ENCODE measurements at places on chromosomes 1 and 21.

GRCh38 chr1:42153624-42154023 is 414 bp downstream of the GUCA2B start:
- DNase-seq: no peak

DNA sequence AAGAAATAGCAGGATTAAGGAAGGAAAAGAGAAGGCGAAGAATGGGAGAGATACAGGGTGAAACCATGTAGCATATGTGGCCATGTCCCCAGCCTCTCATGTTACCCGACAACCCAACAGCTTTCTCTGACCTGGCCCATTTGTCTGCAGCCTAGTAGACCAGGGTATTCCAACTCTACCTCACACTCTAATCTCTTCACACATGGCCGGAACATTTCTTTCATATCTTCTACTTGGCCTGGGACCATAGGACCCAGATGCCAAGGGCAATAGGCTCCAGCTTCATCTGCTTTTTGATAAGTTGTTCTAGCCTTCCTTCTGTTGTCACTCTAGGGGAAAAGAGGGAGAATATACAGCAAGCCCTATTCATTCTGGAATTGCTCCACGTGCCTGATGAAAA is 95.0 kb upstream of the DPT start:
- DNase-seq: no peak

DNA sequence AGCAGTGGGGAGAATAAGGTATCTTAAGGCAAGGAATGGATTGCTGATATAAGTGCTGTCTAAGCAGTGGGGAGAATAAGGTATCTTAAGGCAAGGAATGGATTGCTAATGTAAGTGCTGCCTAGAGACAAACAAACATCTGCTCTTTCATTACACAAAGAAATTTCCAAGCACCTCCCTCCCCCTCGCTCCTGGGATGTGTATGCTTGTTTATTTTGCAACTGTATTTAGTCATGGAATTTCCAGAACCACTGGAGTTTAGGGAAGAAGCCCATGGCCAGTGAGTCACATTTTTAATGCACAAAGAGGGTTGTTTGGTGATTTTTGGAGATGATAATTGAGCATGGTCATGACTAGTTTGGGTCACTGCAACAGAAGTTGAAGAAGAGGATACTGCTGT is 21.5 kb downstream of the PDPN start:
- no peak for DNase-seq

DNA sequence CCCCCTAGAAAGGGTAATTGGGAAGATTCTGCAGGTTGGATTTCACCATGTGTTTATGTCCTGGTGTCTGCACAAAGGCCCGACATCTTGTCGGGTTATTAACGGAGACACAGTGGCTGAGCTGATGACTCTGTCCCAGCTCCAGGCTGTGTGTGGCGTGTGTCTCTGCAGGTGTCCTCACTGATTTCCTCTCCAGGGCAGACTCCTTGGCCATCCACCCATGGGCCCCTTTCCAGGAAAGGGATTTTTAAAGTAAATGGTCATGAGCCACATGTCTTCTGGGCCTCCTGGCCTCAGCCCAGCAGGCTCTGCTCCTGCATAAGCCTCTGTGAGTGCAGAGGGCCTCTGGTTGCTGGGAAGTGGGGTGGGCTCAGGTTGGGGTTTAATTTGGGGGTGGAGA is 418.7 kb upstream of the VAMP3 start:
- no peak for DNase-seq

- DNase-seq: no peak
These were observed 250.8 kb upstream of the FGGY start for GRCh38 chr1:59046134-59046533.

DNA sequence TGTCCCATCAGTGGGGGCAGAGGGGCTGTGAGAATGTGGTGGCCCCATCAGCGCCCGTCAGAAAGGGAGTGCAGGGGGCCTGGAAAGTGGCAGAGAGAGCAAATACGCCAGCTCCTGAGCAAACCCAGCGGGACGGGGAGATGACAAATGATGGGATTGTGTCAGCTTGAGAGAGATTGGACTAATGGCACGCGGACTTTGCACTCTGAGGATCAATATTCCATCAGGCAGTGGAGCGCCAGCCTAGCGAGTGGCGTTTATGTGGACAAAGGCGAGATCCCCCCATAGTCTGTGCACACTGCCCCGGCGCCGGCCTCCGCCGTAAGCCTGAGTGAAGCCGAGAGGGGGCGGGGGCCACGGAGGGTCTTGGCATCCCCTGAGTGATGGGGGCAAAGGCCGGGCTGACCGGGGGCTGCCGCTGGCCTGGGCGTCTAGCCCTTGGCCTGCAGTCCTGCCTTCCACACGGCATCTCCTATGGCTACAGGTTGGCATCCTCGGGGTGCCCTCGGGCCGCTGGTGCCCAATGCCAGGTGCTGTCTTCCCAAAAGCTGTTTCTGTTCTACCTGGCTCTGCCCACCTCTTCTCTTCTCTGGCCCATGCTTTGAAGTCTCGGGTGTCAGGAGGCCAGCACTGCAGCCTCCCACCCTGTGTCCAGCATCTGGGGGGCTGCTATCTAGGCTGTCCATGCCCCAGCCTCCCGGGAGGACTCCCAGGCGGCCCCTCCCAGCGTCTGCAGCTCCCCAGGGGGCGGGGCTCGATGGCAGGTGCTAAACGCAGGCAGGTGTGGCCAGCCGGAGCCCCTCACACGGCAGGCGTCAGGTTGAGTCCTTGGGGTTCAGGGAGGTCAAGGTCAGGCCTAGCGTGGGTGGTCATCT is 46.5 kb downstream of the PRDM16 start:
- DNase-seq: no peak

DNA sequence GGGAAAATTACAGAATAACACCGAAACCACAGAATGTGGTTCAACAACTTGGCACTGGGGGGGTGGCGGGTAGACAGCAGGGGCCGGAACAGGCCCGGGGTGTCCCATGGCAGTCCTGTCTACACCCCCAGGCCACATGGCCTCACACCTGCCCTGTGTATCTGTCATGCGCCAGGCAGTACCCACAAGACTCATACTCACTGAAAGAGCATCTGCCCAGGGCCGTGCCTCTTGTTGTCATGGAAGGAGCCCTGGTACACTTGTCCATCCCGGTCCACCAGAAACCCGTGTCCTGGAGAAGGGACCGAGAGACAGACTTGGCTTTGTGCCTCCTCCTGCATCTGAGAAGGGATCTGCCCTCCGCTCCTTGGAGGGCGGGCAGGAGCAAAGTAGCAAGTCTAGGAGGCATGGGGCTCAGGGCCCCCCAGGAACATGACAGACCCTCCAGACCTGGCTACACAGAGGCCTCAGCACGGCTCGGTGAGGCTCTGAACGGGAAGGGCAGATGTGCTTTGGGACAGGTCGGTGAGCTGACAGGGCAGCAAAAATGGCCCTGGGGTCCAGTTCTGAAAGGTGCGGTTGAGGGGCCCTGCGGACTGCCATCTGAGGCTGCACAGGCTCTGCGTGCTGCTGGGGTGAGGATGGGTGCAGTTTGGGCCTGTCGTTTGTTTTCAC is 5.6 kb downstream of the MORN1 start:
- peak; percentile 22 for DNase-seq

- no peak for DNase-seq
These were observed 49.4 kb downstream of the TBCE start for GRCh38 chr1:235416662-235417049.

GRCh38 chr1:32768110-32768850 is 48.9 kb downstream of the YARS1 start:
- no peak for DNase-seq

DNA sequence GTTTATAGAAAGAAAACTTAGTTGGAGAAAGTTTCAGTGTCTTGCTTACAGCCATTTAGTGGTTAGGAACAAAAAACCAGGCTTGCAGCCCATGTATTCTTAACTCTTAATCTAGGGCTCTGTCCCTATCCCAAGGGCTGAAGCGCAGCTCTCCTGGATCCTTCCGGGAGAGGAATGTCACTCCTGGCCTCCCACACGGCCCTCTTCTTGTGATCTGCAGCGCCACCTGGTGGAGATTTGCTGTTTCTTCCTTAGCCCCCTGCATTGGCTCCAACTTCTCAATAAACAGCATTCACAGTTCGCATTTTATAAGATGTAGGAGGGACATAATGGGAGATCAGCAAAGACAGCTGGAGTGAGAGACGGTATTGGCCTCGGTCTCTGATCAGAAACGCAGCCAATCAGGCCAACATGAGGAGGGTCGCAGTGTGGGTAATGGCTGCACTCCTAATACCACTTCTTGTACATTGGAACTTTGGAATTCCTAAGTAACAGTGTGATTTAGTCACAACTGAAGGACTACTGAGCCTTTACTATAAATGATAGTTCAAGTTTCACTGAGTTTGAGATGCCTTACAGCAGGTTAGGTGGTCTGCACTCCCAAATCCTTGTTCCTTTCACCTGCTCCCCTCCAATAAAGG is 283.4 kb downstream of the ASTN1 start:
- peak; percentile 45 for DNase-seq

DNA sequence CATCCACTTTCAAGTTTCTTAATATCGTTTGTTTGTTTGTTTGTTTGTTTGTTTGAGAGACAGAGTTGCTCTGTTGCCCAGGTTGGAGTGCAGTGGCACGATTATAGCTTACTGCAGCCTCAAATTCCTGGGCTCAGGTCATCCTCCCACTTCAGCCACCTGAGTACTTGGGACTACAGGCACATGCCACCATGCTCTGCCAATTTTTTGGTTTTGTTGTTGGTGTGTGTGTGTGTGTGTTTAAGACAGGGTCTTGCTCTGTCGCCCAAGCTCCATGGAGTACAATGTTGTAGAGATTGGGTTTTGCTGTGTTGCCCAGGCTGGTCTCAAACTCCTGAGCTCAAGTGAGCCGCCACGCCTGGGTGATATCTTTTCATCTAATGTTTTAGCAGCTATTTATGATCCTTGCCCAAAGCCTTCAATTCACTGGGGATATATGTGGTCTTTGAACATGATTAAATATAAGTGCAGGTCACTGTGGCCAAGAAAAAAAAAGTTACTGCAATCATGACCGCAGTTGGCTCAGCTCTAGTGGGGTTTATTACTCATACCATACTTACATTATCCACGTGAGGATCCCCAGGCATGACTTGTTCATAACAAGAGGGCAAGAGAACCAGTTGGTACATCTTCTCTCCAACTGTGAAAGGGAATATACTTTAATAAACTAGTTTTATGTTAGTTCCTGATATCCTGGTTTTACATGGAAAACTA is 8.0 kb downstream of the RRP1B start:
- no peak for DNase-seq

GRCh38 chr21:41348434-41348833 is 13.4 kb upstream of the MX2 start:
- DNase-seq: no peak

GRCh38 chr1:17833661-17834501 is 78.7 kb downstream of the ACTL8 start:
- DNase-seq: no peak

- no peak for DNase-seq
These were observed 40.2 kb upstream of the IFFO2 start for GRCh38 chr1:18996548-18997177.

- DNase-seq: no peak
These were observed 125.2 kb downstream of the PCBP3 start for GRCh38 chr21:45768740-45769048.

GRCh38 chr21:26307640-26308039 is 137.1 kb upstream of the APP start:
- DNase-seq: no peak

- no peak for DNase-seq
These were observed 542.1 kb downstream of the COL11A1 start for GRCh38 chr1:102566182-102566581.

DNA sequence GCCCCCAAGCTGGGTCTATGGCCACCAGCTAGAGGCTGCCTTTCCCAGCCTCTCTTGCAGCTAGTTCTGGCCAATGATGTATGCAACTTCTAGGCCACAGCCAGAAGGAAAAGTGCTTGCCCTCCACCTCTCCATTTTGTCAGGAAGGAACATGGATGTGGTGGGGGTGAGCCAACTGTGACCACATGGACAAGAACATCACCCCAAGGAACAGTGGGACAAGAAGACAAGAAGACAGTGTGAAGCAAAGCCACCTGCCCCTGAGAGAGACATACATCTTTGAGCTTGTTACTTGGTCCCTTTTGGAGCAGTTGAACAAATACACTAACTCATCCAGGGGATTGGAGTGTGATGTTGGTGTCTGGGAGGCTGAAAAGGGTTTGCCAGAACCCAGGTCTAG is 105.8 kb upstream of the EDN2 start:
- DNase-seq: no peak

GRCh38 chr1:145729666-145730436 is 10.6 kb downstream of the CD160 start:
- no peak for DNase-seq

GRCh38 chr1:88698140-88698539 is 14.1 kb downstream of the PKN2 start:
- no peak for DNase-seq

Data from activated naive CD8-positive, alpha-beta T cell treated with anti-CD3 and anti-CD28 coated beads, Interleukin-2, amount 10 ng/mL, durations not matched to agents 7 days and 5 days (primary cell).